Activated T-cell treated with anti-CD3 and anti-CD28 coated beads for 4 hours (primary cell): ENCODE measurements at places on chromosomes 5 and 9.

DNA sequence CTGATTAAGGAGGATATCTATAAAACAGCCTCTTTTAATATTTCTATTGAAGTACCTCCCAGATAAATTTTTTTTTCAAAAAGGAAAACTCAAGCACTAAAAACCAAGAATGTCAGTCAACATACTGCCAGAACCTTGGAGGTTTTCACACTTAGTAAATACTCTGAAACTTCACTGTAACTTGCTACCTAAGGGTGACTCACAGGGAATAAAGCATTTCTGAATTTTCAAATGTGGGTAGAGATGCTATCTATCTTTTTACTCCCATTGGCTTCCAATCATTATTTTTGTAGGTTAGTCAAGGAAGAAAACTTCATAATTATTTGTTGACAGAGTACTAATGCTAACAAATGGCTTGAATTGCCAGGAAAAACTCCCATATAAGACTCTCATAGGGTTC, 46.1 kb downstream of the SLC25A46 start:
- no peak for DNase-seq

- DNase-seq: no peak
Measured at GRCh38 chr5:128825826-128826225, 139.5 kb upstream of the SLC27A6 start.

DNA sequence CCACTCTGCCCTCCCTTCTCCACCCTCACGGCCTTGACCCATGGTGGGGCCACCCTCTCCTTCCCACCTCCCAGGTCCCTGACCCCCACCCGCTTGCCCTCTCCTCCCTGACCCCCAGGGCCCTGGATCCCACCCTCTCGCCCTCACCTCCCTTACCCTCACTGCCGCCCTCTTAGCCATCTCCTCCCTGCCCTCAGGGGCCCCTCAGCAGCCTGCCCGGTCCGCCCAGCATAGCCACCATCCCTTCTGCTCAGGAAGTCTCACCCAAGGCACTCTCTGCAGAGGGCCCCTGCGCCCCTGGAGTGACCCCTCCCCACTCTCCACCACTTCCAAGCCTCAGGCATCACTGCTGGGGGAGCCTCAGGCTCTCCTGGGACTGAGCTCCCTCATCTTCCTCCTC, 66.3 kb downstream of the MRPL36 start:
- no peak for DNase-seq

DNA sequence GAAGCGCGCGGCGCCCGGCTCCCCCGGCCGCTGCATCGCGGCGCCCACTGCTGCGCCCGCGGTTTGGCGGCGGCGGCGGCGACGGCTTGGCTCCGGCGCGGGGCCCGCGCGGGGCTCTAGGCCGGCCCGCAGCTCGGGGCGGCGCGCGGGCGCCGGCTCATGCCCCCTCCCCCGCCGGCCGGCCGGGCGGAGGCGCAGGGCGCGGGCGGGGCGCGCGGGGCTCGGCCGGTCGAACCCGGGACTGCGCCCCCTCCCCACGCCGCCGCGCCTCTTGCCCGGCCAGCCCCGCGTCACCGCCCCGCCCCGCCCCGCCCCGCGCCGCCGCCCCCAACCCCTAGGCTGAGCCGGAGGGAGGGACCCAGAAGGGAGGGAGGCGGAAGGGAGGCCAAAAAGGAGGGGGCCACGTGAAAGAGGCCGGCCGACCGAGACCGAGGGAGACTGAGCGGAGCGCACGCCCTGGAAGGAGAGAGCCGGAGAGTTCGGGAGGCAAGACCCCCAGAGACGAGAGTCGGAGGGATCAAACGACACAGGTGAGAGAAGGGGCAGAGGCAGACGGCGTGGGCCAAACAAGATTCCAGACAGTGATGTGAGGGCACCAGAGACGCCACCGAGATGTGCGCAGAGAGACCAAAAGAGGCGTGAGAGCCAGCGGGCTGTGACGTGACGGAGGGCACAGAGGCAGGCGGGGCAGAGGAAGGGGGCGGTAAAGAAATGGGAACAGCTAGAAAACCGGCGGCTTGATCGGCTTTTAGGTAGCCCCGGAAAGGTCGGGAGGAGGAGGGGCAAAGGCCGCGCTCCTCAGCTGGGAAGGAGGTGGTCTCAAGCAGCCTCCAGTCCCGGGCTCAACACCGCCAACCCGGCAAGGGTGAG, at the start of gene BARX1:
BARX1 (minus strand) TSS at position 245 of the 870 bp plus-strand sequence; CDS start at position 36, 209 bp downstream.
- DNase-seq: peak; percentile 19

- DNase-seq: no peak
Measured at GRCh38 chr9:90098408-90098807, 493.6 kb downstream of the GADD45G start.

- no peak for DNase-seq
Measured at GRCh38 chr5:11062397-11062796, 301.4 kb upstream of the DAP start.

DNA sequence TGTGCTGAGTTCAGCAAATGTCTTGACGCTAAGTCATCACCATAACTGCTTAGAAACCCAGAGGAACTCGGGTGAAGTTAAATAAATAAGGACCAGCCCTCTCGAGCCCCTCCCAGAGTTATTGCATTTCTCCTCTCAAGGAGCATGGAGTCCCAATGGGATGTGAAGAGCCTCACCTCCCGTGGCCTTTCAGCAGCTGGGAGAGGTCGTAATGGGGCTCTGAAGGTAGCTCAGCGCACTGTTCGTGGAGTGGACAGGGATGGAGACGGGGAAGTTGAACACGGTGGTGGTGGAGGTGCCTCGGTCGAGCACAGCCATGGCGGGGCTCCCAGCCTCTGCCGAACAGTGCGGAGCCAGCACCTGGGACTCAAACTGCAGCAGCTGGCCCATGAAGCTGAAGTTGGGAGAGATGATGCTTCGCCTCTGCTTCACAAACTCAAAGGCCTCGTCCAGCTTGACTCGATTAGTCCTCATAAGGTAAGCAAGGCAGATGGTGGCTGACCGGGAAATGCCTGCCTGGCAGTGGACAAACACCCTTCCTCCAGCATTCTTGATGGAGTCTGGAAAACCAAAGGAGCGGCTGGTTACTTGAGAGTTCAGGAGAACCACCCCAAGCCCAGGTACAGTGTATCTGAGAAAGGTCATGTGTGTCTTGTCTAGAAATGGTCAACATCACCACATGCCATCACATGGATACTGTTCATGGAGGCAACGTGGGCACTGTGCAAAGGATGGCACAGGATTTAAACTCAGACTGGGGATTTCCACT, 2.2 kb downstream of the DUSP1 start:
- DNase-seq: no peak

GRCh38 chr5:102040326-102040725, 255.8 kb downstream of the SLCO4C1 start:
- no peak for DNase-seq

- no peak for DNase-seq
Measured at GRCh38 chr9:96884443-96884842, 30.1 kb upstream of the ZNF782 start.

GRCh38 chr5:38636626-38637025, 80.2 kb upstream of the LIFR start:
- DNase-seq: no peak

- DNase-seq: no peak
Measured at GRCh38 chr9:4381744-4382143, 81.9 kb upstream of the GLIS3 start.

GRCh38 chr9:71638627-71639026, 129.7 kb downstream of the CEMIP2 start:
- no peak for DNase-seq

DNA sequence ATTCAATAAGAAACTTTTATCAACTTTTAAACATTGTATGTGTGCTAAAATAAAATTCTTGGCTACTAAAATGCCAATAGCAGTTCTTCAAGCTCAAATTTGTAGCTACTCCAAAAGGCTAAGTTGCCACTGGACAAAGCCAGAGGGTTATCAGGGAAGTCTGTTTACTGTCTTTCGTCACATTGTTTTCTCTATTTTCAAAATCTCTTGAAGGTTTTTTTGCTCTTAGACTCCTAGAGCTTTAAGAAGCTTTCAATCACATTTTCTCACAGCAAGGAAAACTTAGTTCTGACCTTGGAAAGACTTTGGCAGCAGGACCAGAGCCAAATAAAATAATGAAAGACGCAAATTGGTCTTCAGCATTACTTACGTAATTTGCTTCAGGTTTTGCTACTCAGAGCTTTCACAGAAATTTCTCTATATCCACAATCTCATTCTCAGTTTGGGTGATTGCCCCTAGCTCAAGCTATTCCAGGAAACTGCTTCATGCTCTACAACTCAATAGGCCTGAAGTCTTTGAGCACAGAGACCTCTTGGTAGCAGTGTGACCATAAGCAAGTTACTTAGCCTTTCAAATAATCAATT, 257.7 kb downstream of the GABRG2 start:
- DNase-seq: no peak

GRCh38 chr5:181164076-181164952, 16.9 kb downstream of the OR2V2 start:
- no peak for DNase-seq

- no peak for DNase-seq
Measured at GRCh38 chr5:104170926-104171325, 608.3 kb upstream of the NUDT12 start.

DNA sequence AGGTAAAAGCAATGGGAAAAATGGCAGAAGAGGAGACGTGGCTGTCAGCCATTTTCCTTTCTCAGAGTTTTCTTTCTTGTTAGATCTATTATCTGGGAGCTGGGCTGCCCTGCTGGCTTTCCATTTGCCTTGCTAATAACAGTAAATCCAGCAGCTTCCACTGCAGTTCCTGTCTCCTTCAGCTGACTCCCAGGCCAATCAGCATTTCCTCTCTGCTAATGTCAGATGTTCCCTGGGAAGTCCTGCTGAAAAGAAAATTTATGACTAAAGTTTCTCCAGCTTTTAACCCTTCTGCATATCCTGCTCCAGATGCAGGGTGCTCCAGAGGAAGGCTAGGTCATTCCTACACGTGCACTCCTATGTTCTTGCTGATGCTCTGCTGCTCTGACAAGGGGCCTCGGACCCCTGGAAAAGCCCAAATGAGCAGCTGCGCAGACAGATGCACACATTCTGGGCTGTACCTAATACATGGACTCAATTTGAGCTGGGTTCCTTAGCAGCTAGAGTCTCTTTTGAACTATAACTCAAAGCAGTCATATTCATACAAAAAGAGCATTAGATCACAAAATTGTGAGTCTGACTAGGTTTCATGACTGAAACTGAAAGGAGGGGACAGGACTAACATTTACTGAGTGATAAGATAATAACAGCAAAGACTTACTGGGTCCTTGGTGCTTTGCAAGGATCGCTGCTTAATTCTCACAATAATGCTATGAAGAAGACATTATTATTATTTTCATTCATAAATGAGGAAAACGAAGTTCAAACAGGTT, 182.2 kb downstream of the MAPKAP1 start:
- DNase-seq: no peak

GRCh38 chr5:175821790-175822211, 49.6 kb upstream of the CPLX2 start:
- no peak for DNase-seq

DNA sequence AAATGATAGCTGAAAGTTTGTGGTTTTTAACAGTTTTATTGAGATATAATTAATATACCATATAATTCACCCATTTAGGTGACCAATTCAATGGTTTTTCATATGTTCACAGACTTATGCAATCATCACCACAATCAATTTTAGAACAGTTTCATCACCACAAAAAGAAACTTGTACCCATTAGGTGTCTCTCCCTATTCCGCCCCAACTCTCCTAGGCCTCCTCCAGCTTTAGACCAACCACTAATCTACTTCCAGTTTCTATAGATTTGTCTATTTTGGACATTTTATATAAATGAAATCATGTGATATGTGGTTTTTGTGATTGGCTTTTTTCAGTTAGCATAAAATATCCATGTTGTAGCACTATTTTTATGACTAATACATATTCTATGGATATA, 38.6 kb downstream of the YTHDC2 start:
- no peak for DNase-seq

- no peak for DNase-seq
Measured at GRCh38 chr9:73093016-73093739, 58.5 kb upstream of the ANXA1 start.

- no peak for DNase-seq
Measured at GRCh38 chr5:136212252-136212721, 19.3 kb upstream of the SMIM32 start.

GRCh38 chr5:32182463-32183063, 8.4 kb upstream of the GOLPH3 start:
- DNase-seq: no peak

DNA sequence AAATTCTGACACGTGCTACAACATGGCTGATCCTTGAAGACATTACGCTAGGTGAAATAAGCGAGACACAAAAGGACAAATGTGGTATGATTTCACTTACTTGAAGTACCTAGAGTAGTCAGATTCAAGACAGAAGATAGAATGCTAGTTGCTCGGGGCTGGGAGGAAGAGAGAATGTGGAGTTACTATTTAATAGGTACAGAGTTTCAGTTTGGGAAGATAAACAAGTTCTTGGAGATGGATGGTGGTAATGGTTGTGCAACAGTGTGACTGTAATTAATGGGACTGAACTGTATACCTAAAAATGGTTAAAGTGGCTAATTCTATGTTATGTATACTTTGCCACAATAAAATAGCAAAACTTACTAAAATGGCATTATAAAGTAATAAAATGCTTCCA, 34.4 kb downstream of the PAM start:
- DNase-seq: no peak

DNA sequence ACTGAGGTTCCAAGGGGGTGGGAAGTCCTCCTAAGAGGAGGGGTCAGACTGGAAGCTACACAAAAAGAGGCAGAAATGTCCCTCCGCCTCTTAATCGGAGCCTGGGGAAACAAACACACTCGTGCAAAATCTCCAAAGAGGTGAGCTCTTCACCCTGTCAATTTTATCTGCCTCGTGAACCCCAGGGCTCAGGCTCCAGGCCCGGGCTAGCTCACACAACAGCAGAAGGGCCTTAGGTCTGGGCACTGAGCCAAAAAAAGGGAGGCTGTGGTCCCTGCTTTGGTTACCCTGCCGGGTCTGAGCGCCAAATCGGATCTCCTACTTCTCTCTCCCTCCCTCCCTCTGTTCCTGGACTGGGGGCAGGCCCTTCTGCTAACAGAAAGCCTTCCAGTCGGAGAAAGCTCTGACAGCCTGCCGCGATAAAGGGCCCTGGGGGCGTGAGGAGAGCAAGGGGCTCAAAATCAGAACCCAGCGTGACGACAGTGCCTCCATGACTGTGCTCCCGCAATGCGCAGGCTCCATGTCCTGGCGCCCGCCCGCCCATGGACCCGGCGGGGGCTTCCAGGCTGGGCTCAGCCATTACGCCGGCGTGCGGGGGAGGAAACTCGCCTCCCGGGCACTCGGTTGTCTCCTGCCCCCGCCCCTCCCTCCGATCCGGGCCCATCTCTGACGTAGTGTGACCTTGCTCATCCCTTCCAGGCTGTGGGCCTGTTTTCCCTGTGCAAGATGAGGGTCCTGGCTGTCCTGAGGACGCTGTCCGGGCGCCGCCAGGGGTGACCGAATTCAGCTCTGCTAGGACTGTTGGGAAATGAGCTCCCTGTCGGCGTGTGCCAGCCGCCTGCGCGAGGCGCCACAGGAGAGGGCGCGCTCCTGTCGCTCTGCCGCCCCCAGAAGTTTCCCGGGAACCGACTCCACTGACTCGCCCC, 865 bp upstream of the SLC22A4 start:
- peak; percentile 71 for DNase-seq

- DNase-seq: no peak
Measured at GRCh38 chr9:93829271-93830011, 125.7 kb downstream of the BARX1 start.

GRCh38 chr9:98589102-98589501, 119.6 kb downstream of the GABBR2 start:
- DNase-seq: no peak

GRCh38 chr9:121744687-121745395, 93.4 kb downstream of the DAB2IP start:
- no peak for DNase-seq
